Left colon (tissue), 2 donors: ENCODE measurements at places on chromosomes 3 and 15. TPM values are rescaled to one million over a fixed set of nuclear protein-coding genes. Genes with fewer than 3 reads are reported as not detected.

DNA sequence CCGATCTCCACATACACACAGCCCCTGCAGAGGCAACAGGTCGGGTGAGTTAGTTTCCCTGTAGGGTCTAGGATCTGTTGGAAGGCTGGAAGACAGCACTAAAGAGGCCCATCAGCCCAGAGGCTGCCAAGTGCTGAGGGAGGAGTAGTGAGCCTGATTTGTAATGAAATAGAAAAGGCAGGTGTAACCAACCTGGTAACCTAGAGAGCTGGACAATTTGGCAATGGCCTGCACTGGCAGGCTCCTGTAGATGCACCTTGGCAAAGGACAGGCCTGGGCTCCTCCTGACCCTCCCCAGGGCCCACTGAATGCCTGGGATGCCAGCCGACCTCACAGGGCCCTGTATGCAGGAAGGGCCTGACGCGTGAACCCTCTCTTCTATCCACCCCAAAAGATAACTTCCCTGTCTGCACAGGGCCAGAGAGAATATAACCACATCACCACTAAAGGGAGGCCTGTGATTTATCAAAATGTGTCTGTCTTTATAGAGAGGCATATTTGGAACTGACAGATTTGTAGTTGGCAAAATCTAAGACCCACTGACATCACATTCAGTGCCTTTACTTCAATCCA is 225.1 kb upstream of the CHRNA7 start:
- DNase-seq, result no peak

GRCh38 chr15:90870354-90871138 is 2.2 kb downstream of the FURIN start:
- no peak for DNase-seq

GRCh38 chr15:88645171-88646087 is 6.6 kb downstream of the ISG20 start:
- DNase-seq, result peak; percentile 4

DNA sequence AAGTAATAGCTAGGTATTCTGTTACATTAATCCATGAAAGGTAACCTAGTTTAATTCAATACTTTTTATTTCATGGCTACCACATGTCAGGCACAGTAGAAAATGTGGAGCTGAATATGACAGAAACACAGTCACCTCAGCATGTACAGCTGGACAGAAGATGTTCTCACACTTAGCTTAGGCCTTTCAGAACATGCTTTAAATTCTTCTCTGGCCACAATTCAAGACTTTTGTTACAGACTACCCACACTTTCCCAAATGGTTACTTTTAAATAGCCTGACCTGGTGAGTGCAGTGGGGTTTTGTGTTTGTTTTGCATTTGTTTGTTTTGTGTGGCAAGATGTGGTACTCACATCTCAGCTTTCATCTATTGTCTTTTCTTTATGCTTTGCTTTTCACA is 1079.5 kb downstream of the IGSF11 start:
- DNase-seq, result no peak

DNA sequence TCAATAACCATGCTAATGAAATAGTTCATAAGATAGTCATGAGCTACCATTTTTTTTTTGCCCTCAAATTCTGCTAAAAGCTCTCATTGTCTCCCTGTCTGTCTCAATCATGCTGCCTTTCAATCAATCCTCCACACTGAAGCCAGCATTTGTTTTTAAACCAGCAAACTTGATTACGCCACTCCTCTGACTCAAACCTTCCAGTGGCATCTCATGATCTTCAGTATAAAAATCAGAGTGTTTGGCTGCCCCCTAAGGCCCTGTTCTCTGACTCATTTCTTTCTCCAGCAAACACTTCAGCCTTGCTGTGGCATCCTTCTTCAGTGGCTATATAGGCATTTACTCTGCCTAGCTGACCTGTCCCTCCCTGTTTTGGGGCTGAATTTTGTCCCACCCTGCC is 36.0 kb upstream of the EOMES start:
- no peak for DNase-seq

DNA sequence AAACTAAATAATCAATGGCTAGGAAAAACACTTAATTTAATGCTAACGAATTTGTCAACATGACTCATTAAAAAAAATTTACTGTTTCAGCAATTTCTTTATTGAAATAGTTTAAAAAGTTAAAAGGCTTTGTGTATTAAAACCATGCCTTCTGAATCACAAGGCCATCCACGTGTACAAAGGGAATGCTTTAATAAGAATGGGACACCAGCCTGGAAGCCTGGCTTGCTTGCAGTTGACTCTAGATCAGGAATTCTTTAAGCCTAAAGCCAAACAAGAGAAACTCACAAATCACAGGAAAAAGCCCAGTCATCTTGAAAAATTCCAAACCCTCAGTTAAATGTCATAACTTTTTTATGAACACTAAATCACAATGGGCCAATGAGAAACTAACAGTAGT is 137.6 kb downstream of the PEAK1 start:
- peak; percentile 7 for DNase-seq

DNA sequence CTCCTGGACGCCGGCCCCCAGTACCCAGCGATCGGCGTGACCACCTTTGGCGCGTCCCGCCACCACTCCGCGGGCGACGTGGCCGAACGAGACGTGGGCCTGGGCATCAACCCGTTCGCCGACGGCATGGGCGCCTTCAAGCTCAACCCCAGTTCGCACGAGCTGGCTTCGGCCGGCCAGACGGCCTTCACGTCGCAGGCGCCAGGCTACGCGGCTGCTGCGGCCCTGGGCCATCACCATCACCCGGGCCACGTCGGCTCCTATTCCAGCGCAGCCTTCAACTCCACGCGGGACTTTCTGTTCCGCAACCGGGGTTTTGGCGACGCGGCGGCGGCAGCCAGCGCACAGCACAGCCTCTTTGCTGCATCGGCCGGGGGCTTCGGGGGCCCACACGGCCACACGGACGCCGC is 956 bp downstream of the ZIC1 start:
- no peak for DNase-seq

- no peak for DNase-seq
These were observed 36.5 kb downstream of the DAPK2 start for GRCh38 chr15:64009798-64010261.

GRCh38 chr3:129439226-129439816 is 427 bp downstream of the MBD4 start:
- DNase-seq, result peak; percentile 72

DNA sequence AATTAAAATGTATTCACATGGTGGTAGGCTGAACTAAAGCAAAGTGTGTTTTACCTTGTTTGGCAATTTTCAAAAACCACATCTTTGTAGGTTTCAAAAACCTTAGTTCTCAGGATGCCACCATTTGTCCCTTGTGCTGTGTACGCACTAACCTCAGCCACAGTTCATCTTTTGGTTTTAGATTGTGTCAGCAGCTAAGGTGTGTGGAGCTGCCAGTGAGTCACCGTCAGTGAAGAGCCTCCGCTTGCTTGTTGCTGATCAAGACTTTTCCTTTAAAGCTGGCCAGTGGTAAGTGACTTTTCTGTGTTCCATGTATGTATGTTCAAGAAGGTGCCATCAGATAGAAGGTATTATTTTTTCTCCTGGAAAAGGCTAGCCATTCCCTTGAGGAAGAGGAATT is 21.1 kb downstream of the OXNAD1 start:
- DNase-seq, result no peak

DNA sequence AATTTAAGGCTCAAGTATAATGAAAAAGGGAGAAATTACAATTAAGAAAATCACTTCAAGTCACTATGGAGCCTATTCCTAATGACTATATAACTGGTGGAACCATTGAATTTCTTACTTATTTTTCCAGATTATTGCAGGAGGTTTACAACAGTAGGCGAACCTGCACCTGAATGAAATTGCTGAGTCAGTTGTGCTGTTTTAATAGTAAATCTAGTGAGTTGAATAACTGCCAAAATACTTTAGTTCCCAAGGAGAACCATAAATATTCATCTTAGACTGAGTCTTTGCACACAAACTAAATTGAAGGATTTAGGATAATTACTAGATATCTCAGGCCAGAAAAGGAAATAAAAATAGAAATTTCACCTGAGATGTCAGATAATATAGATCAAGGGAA is 1052.8 kb downstream of the NAALADL2 start:
- no peak for DNase-seq

DNA sequence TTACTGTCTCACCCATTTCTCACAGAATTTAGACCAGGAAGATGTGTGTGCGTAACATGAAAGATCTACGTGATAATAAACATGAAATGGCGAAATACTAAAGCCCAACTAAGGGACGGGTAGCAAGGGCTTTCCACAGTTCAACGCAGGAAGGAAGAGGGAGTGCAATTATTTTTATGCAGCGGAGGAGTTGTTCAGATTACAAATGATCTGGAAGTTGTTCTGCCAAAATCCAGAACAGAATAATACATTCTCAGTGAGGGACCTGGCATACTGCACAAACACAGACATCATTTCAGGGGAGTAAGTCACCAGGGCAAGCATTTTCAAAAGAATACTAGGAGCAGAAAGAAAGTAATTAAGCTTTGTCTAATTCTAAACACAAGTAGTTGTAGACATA is 133.6 kb upstream of the RAP2B start:
- DNase-seq, result no peak

DNA sequence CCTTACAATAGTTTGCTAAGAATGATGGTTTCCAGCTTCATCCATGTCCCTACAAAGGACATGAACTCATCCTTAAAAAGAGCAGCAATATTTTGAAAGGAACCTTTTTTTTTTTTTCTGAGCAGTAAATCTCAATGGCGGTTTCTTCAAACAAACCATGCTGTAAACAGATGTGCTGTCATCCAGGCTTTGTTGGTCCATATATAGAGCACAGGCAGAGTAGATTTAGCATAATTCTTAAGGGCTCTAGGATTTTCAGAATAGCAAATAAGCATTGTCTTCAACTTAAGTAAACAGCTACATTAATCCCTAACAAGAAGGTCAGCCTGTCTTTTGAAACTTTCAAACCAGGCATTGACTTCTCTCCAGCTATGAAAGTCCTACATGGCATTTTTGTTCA is 334.2 kb downstream of the SLC9A9 start:
- DNase-seq, result no peak

DNA sequence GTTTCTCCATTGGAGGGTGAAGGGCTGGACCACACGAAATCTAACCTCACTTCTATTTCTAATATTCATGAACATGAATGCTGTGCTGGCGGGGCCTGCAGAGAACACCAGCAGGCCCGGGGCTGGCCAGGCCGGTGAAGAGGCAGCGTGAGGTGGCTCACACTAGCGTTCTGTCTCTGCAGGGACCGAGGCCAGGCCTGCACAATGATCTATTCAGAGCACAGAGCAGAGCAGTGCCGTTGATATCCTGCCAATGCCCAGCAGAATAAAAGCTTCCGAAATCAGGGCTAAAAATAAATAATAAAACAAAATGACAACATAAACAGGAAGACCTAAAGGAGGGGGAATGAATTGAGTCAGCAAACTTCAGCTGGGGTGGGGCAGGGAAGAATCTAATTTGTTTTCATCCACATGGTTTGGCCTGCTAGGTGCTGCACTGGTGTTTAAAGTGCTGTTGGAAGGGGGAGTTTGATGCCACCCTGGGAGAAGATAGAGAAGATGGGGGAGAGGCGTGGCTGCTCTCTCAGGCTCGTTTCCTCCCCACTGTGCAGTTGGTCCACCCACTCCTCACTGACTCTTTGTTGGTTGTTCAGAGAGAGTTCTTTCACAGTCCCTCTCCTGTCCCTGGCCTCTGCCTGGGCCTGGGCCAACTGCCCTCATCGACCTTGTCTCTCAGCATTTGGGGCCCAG is 837.1 kb downstream of the AGBL1 start:
- DNase-seq, result no peak

DNA sequence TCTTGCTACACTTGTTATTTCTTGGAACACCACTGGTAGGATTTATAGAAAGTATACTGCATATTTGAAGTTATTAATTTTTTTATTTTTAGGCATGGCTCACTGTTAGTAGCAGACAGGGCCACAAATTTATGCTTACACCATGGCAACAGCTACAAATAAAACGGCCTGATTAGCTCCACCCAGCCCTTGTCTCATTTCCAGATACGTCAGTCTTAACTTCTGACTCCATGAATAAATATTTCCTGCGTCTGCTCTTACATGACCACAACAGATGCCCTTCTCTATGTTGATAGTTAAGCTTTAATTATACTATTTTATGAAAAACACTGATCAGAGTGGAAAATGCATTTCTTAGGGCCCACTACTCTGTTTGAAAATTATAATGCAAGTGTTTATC is 62.3 kb upstream of the CPOX start:
- no peak for DNase-seq

GRCh38 chr3:24195504-24196230 is 250.6 kb downstream of the NR1D2 start:
- no peak for DNase-seq

DNA sequence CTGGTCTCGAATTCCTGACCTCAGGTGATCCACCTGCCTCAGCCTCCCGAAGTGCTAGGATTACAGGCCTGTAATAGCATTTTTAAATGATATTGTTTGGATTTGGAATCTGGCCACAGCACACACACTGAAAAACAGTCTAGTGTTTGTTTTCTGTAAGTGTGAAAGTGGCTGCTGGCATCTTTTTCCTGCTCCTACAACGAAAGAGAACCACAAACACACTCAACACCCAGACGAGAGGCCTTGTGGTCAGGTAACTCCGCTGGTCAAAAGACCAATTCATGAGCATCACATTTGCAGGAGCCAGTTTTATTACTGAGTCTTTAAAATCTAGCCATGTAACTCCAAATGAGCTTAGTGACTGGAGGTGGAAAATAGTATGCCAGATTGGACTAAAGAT is 50.2 kb downstream of the IMPG2 start:
- DNase-seq, result no peak

GRCh38 chr3:197329382-197329781 is 31.0 kb upstream of the DLG1 start:
- DNase-seq, result no peak

GRCh38 chr3:77780278-77780996 is 740.5 kb downstream of the ROBO2 start:
- DNase-seq, result no peak

DNA sequence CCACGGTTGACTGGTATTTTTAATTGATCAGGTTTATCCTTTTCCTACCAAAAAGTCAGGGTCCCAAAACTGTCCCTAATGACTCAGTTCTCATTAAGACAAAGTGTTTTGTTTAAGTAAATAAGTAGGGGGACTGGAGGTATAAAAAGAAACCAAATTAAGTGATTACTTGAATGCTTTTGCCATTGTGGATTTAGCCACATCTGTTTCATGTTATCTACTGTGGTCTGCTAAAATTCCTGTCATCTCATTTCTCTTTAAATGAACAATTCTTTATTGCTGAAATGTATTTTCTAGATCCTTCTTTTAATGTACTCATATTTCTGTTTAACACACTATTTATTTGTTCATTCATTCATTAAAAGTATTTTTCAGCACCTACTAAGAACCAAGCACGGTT is 625.9 kb upstream of the ADAMTS9 start:
- no peak for DNase-seq

NDN gene
- total RNA-seq, result 21.4 TPM

RABL3 gene
- total RNA-seq, result 25.7 TPM

NUP210 gene
- 5.6 TPM for total RNA-seq

DUOXA2 gene
- total RNA-seq, result 1.3 TPM

CYP11A1 gene
- total RNA-seq, result 0.31 TPM

TRANK1 gene
- 144 TPM for total RNA-seq

TNFSF10 gene
- total RNA-seq, result 136 TPM

SLC9C1 gene
- 0.45 TPM for total RNA-seq

SCN11A gene
- 0.12 TPM for total RNA-seq

SLC12A1 gene
- not detected for total RNA-seq

CIDEC gene
- total RNA-seq, result 24.6 TPM

SNTN gene
- total RNA-seq, result 0.39 TPM

SI gene
- total RNA-seq, result 53.2 TPM

TLR9 gene
- not detected for total RNA-seq

IL17RD gene
- total RNA-seq, result 0.85 TPM

SLC7A14 gene
- 0.15 TPM for total RNA-seq
